ENCODE measurements at places on chromosomes 7 and 10. TPM values are rescaled to one million over a fixed set of nuclear protein-coding genes. Genes with fewer than 3 reads are reported as not detected.

The EFCAB10 gene
- 0.25 TPM for total RNA-seq

The ATOH7 gene
- total RNA-seq: not detected

The ABCF2 gene
- total RNA-seq: 44.2 TPM

The HIF1AN gene
- 13.8 TPM for total RNA-seq

The RELN gene
- 899 TPM for total RNA-seq

The C10orf95 gene
- total RNA-seq: not detected

The GIMAP8 gene
- 102 TPM for total RNA-seq

The TAS2R41 gene
- total RNA-seq: not detected

The FAM25C gene
- not detected for total RNA-seq

The TUBAL3 gene
- 0.25 TPM for total RNA-seq

The SPAM1 gene
- total RNA-seq: not detected

The HSPB1 gene
- total RNA-seq: 71.7 TPM

The C10orf67 gene
- not detected for total RNA-seq

The PPP1R17 gene
- total RNA-seq: not detected

The TMEM236 gene
- 0.32 TPM for total RNA-seq

The ZP3 gene
- total RNA-seq: 0.49 TPM

The ASZ1 gene
- not detected for total RNA-seq

The TMEM213 gene
- not detected for total RNA-seq

The MYO3A gene
- not detected for total RNA-seq

The CPA5 gene
- not detected for total RNA-seq

The PAX4 gene
- not detected for total RNA-seq

The IGF2BP3 gene
- 15.0 TPM for total RNA-seq

The IL2RA gene
- not detected for total RNA-seq

The CALN1 gene
- not detected for total RNA-seq

The TRIL gene
- total RNA-seq: 32.7 TPM

The TMEM229A gene
- not detected for total RNA-seq

The DNMBP gene
- 13.1 TPM for total RNA-seq

The SSC4D gene
- 0.44 TPM for total RNA-seq

The RPEL1 gene
- total RNA-seq: not detected

The GCK gene
- 0.25 TPM for total RNA-seq

The ZNF467 gene
- total RNA-seq: 2.7 TPM

Data from bladder microvascular endothelial cell (primary cell).